ENCODE measurements at places on chromosomes 5 and 9.

DNA sequence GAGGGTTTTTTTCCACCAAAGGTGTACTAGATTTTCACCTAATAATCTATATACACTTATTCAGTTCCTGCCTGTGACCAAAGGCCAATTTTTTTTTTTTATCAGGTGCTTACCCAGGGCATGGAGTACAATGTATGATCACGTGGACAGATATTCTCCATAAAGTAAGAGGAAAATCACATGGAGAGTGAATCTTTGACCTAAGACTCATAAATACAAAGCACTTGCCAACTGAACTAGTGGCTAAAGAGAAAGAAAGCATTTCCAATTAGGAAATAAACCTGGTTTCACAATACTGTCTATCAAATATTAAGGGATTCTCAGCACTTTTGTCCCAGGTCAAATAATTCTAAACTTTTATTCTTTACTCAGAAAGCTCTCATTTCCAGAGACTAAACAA is 33.0 kb upstream of the CEP120 start:
- DNase-seq: no peak

GRCh38 chr9:76580188-76580587 is 121.2 kb downstream of the GCNT1 start:
- no peak for DNase-seq

GRCh38 chr5:135120951-135121350 is 86.9 kb upstream of the PITX1 start:
- no peak for DNase-seq

- DNase-seq: no peak
Measured at GRCh38 chr5:6576861-6577501, 55.9 kb downstream of the NSUN2 start.

- DNase-seq: no peak
Measured at GRCh38 chr9:107569174-107569573, 79.6 kb upstream of the KLF4 start.

GRCh38 chr5:98772415-98773213 is 849 bp upstream of the RGMB start:
- no peak for DNase-seq

- no peak for DNase-seq
Measured at GRCh38 chr9:72363236-72363635, 1.8 kb downstream of the ZFAND5 start.

DNA sequence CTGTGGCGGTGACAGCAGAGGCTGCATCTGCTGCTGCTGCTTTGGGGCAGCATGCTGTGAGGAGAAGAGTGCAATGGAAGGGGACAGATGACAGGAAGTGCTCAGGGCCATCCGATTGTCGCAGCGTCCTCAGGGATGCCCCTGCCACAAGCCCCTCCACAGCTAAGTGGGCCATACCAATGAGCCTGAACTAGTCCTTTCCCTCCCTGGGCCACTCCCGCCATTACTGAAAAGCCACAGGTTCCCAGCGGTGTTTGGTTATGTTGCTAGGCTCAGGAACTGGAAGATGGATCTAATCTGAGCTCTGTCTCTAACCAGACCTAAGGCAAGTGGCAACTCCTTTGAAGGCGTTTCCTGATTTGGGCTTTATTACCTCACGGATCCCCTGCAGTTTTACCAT is 109.2 kb downstream of the GAPVD1 start:
- DNase-seq: no peak

- no peak for DNase-seq
Measured at GRCh38 chr5:138468133-138468965, 3.1 kb downstream of the EGR1 start.

- no peak for DNase-seq
Measured at GRCh38 chr5:3517348-3517747, 78.3 kb upstream of the IRX1 start.

Measured in central memory CD4-positive, alpha-beta T cell (primary cell).